ENCODE measurements at places on chromosomes 12 and 14.

DNA sequence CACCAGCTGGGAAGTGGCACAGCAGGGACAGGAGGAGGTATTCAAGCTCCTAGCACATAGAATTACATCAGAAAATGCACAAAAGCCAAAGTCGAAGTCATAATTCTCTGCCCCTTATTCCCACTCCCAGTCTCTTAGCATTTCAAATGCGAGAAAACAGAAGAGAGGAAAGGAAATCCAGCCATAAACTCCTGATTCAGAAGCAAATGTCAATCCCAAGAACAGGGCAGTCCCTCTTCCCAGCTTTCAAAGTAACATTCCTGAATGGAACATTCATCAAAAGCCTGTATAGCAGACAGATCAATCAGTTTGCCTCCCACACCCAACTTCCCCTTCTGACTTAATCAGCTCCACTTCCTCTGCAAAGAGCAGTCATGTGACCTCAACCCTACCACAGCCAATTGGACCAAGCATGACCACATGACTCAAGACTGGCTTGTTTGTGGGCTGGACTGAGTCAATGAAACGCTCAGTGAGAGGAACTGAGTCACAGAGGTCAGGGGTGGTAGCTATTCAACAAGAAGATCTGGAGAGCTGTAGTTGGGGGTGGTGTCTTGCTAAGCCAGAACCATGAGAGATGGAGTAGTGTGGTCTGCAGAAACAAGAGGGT lies 41.4 kb upstream of the TUNAR start:
- no peak for DNase-seq

GRCh38 chr14:79658221-79658620 lies 553.1 kb downstream of the DIO2 start:
- no peak for DNase-seq

- DNase-seq: peak; percentile 92
Observed at GRCh38 chr12:28051516-28052354, 79.2 kb upstream of the PTHLH start.

DNA sequence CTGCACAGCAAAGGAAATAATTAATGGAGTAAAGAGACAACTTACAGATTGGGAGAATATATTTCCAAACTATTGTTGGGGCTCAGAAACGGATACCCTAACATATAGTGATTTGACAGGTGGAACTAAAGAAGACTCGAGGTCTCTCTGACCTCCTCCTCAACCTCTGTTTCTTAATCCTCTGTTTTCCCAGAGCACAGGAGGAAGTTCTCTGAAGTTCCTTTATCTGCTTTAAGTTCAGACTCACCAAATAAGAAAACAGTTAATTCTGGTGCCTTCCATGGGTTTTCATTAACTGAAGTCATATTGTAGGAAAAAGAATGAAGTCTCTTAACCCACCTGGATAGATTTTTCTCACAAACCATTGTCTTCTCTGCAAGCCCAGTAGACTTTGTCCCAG lies 29.2 kb downstream of the CLEC2D start:
- DNase-seq: no peak

DNA sequence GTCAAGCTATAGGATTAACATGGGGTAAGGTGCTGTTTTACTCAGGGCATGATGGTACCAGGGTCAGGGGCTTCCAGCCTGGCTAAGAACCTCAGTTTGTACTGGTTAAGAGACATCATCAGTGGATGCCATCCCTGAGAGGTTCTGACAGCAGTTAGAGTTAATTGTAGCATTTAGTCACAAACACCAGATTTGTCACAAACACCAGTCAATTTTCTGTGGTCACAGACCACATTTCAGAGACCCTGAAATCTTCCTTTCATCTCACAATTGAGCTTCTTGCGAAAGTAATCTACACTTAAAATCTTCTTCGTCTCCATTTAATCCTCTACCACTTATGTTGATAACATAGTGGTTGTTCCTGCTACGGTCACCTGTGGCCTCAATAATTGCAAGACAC lies 143.0 kb upstream of the EGLN3 start:
- DNase-seq: no peak

- no peak for DNase-seq
Observed at GRCh38 chr14:65703521-65703920, 291.0 kb downstream of the FUT8 start.

DNA sequence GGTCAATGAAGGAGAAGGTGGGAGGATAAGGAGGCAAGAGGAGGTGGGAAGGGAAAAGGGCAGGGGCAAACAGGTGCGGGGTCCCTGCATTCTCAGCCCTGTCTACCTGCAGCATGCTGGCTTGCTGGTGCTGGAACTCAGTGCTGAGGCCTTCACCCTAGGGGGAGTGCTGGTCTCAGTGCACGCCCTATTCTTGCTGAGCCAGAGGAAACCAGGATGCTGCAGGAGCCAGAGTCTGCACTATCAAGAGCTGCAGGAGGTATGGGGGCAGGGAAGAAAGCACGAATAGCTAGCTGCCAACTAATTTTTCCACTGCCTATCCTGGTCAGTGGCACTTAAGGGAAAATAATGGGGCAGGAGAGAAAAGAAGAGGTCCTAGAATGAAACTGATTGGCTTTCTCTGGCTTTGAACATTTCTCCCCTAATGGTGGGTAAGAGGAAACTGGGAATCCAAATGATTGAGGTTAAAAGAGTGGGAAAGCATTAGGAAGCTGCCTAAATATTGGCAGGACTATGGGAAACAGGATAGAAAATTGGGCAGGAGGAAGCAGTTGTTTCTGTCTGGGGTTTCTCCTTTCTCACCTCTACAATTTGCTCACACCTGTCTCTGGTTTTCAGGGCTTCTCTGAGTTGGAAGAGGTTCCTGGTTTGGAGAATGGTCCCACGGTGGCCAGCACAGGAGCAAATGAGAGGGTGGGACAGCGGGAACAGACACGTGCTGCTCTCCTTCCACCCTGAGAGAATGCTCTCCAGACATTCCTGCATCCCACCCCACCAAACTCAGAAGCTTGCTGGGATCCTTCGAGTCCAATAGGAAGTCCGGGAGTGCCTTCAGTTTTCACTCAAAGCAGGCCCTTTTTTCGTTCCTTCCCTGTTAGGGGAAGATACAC lies 1.9 kb downstream of the TMEM253 start:
- DNase-seq: no peak

GRCh38 chr14:67409461-67409860 lies 2.5 kb downstream of the PLEK2 start:
- DNase-seq: no peak

DNA sequence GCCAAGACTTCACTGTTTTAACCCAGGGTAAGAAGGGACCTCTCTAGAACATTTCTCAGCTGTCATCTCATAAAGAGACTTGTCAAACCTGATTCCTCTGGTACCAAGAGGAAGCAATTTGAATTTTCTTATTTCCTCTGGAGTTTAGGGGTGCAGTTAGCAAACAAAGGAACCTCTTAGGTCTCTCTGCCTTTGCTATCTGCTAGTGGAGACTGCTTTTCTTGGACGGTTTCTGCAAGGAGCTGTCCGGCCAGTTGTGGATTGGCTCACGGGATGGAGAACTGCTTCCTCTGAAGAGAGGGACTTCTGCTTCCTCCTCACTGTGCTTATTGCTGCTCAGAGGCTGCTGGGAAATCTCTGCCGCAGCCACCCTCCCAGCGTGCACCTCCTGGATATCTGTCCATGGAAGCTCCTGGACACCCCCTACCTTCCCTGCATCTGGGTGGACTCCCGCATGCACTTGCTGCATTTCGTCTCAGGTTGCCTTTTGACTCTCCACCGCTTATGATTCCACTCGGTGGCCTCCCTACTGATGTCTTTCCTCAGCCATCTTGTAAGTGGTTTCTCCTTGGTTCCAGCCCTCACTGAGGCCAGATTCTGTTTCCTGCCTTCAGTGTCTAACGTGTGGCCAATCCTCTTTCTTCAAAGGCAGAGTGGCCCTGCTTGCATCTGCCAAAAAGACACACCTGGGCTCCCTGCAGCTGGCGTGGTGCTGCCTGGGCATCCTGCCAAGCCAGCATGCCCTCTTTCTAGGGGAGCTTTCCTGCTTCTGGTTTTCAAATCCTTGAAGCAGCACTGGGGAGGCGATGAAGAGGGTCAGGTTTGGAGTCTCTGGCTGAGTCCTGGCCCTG lies 187.3 kb downstream of the CHST11 start:
- no peak for DNase-seq

DNA sequence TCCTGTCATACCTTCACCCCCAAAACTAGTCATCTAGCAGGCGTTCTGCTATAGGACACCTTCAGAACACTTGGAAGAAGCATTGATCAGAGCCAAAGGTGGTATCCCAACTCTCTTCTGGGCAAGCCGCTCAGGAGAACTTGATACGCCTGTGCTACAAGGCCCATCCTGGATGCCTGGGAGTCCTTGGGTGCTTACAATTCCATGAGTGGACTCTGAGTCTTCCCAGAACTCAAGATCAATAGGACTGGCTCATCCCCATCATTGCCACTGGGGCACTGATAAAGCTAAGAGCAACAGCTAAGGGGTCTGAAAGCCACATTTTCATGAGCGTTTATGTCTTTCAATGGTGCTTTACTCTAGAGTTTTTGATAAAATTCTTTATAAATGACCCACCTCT lies 1.9 kb downstream of the SPTB start:
- no peak for DNase-seq

- DNase-seq: no peak
Observed at GRCh38 chr12:76464631-76465166, 94.9 kb downstream of the OSBPL8 start.

DNA sequence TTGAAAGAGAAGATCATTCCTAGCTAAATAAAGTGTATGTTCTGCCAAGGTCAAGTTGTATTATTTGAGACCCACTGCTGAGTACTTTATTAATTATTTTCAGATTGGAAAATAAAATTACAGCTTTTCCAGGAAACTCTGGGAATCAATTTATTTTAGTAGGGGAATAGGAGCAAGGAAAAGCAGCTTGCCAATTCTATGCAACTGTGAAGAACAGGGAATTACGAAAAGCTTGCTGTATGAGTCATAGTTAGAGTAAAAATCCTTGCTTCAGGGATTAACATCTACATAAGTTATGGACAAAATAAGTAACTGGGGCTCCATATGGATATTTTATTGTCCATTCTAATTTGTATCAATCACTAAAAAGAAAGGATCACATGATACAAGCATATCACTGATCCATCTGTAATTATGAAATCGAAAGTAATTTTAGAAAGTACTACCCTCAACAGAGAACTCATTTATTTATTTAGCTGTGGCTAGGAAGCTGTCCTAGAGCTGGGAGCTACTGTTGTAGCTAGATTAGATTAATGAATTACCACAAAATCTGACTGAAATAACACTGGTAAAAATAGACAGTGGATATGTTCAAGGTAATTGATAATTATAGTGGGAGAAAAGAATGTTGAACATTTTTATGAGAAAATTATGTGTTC lies 303.5 kb upstream of the NPAS3 start:
- DNase-seq: peak; percentile 64

DNA sequence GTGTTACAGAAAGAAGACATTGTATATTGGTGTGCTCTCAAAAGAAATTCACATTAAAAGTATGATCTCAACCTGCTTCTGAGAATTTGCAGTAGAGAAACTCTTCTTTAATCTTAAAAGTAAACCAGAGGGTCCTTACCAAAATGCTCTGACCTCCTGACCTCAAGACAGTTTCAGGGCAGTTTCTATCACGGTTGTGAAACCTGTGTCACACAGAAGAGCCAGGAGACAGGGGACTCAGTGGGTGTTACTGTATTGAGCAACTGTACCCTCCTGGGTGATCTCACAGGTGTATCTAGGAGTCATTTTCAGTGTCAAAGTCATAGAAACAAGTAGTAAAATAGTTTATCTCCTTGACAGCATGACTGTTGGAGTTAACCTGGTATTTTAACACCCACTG lies 178.0 kb downstream of the GRIP1 start:
- no peak for DNase-seq

DNA sequence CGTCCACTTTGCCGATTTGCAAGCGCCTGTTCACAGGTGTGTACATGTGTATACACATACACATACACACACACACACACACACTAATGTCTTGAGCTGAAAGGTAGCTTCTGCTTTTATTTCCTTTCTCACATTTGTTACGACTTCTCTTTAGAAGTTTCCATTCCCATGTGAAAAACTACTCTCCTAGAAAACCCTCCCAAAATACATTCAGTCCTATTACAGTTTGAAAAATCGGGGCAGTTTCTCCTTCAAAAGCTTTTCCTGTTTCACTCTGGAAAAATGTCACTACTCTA lies 3.9 kb downstream of the BLTP3B start:
- no peak for DNase-seq

GRCh38 chr12:49342066-49342913 lies 4.4 kb upstream of the DNAJC22 start:
- DNase-seq: peak; percentile 80

DNA sequence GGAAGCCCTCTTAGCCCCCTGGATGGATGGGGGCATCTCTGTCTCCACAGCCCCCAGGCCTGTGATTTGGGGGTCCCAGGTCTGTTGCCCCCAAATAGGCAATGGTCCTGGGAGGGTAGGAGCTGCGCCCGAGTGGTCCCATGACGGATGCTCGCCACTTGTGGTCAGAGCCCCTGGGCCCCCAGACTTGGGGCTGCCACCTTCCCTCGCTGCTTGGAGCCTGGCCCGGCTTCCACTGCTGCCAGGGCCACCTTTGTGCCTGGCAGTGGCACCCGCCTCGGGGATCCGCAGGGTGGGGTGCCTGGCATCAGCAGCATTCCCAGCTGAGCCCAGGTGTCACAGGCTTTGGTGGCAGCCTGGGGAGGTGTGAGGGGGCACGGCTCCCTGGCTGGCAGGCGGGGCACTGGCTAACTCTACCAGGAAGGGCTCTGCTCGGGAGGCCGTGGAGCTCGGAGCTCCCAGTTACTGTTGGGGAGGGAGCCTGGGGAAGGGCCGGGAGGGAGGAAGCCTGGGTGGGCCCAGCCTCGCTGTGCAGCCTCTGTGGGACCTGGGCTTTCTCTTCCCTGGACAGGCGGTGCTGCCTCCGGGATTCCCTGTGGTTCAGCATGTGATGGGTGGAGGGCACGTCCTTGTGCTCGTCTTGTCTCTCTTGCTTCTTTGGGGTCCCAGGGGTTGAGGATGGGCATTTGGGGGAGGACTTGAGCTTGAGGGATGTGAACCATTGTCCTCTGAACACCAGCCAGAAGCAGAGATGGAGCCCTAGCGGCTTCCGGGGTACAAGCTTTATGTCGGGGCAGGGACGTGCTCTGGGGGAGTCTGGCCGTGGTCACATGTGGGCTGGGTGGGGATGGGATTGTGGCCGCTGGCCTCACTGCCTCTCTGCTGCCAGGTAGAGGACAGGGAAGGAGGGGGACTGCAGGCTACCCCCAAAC lies 5.4 kb downstream of the KIF26A start:
- no peak for DNase-seq

DNA sequence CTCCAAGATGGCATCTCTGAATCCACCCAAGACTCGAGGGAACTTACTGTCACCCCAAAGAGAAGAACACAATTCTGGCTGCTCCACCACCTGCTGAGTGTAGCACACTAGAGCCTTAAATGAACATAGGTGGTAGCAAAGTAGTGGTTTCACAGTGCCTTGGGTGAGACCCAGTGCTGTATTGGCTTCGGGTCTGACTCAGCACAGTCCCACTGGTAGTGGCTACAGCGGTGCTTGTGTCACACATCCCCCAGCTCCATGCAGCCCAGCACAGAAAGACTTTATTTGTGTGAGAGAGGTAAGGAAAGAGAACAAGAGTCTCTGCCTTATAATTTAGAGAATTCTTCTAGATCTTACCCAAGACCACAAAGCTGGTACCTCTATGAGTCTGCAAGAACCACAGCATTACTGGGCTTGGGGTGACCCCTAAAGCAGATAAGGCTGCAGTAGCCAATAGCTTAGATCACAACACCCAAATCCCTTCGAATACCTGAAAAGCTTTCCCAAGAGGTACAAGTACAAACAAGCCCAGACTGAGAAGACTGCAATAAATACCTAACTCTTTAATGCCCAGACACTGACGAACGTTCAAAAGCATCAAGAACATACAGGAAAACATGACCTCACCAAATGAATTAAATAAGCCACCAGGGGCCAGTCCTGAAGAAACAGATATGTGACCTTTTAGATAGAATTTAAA lies 83.3 kb upstream of the SLC38A4 start:
- no peak for DNase-seq

Measured in cardiac fibroblast (primary cell).